ENCODE measurements at places on chromosomes 13 and 19. TPM values are rescaled to one million over a fixed set of nuclear protein-coding genes. Genes with fewer than 3 reads are reported as not detected.
A peak's percentile ranks its signal among the peaks of the same experiment; 100 is the strongest.

DNA sequence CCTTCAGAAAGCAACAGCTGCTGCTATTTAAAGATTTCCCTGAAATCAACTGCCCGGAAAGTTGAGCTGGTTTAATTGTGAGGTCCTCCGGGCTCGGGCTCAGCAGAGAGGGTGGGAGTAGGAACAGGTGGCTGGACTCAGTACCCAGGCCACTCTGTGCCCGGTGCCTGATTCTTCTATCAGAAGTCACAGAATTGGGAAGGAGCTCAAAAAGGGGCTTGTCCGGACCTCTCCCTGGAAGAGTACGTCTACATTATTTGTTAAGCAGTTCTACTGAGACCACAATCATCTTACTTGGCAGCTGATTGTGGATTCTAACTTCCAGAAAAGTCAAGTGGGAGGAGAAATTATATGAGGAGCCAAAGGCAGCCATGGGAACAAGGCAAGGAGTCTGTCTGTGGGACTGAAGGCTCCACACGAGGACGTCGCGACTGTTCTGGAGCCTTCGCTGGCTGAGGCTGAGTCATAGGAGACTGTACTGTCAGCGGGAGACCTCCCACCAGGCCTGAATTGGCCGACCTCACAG lies 91.7 kb upstream of the ANKRD10 start:
- DNase-seq: peak; percentile 23

DNA sequence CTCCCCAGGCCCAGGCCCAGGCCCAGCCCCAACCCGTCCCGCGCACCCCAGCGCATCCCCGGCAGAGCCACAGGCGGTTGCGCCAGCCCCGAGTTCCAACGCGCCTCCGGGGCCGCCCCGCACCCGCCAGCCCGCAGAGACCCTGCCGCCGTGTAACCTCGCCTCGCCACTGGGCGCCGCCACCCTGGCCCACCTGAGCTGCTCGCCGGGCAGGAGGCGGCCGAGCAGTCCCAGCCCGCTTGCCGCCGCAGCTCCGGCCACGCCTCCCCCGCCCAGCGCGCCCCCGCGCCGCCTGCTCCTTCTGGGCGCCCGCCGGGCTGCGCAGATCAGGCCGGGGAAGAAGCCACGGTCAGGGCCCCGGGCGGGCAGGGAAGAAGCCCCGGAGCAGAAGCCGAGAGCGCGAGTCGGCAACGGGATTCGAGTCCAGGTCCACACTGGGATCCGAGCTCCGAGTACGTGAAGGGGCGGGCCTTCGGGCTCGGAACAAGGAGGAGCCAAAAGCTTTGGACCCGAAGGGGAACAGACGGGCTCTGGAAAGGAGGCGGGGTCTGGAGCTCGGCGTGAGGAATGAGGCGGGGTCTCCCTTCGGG lies at the start of gene MBOAT7:
Gene MBOAT7, minus strand, starts transcription at position 436 of the 590 bp plus-strand sequence. CDS start 1,072 bp downstream, outside the sequence.
- no peak for DNase-seq

GRCh38 chr13:20209948-20210347 lies 17.2 kb upstream of the GJB2 start:
- peak; percentile 76 for DNase-seq

DNA sequence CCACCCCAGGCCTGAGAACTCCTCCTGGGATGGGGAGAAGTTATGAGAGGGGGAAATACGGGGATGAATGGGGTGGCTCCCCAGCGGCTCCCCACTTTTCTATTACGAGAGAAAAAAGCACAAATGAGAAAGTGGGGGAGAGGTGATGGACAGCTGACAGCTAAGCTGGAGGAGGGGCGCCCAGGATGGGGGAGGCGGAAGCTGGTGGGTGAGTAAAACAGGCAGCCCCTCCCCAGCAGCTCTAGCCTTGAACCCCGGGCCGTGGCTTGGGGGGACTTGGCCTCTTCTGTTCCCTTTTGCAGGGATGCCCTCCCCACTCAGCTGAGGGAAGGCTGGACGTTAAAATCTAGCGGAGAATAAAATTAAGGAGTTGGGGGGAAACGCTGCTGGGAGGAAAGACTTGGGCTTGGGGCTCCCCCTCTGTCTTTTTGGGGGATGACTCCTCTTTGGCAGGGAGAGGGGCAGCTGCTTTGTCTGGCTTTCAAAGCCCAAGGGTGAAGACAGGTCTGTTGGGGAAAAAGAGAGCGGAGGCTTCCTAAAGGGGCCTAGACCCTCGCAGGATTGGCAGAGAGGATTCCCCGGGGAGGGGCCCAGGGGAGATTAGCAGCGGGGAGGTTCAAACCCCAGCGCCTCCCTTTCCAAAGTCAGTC lies 1.4 kb upstream of the SAMD1 start:
- DNase-seq: no peak

DNA sequence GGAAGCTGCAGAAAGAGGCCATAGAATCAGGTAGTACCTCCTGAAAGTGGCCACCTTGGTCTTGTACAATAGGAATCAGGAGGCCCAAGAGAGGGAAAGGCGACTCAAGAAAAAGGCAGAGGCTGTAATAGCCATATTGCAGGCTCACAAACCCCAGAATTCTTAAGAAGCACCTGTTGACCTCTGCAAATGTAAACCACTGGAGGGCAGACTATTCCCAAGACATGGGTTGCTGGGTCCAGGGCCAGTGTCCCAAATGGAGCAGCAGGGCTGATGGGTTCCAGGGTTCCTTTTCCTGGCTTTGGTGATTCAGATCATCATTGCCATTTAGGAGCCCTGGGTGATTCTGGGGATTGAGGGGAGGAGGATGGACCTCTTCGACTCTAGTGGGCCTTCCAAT lies 167.6 kb downstream of the B3GLCT start:
- DNase-seq: no peak

DNA sequence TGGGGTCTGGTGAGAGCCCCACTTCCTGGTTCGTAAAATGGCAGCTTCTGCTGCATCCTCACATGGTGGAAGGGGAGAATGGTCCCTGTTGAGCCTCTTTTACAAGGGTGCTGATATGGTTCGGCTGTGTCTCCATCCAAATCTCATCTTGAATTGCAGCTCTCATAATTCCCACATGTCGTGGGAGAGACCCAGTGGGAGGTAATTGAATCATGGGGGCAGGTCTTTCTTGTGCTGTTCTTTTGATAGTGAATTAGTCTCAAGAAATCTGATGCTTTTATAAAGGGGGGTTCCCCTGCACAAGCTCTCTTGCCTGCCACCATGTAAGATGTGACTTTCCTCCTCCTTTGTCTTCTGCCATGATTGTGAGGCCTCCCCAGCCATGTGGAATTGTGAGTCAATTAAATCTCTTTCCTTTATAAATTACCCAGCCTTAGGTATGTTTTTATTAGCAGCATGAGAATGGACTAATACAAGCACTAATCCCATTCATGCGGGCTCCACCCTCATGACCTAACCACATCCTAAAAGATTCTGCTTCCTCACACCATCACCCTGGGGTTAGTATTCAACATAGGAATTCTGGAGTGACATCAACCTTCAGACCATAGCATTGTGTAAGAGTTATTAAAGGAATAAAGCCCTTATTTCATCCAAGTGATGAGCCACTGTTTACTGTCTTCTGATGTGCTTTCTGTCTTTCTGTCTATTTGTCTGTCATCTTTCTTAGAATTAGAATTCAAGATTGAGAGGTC lies 159.0 kb upstream of the IRS2 start:
- no peak for DNase-seq

DNA sequence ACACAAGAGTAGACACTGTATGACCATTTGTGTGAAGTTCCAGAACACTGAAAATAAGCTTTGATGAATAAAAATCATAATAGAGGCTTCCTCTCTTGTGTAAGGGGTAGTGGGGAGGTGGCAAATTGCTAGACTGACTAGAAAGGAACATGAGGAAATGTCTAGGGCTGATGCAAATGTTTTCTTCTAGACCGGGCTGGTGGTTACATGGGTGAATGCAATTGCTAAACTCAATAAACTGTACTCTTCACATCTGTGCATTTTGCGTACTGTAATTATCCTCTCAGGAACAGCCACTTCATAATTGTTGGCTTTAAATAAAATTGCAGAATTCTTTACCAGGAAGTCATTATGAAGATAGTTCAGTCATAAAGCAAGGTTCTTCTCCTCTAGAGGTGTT lies 5.2 kb upstream of the KBTBD7 start:
- DNase-seq: no peak

- no peak for DNase-seq
Observed at GRCh38 chr13:96963786-96964475, 30.3 kb downstream of the OXGR1 start.

GRCh38 chr13:66468656-66469055 lies 761.5 kb downstream of the PCDH9 start:
- DNase-seq: no peak

- DNase-seq: no peak
Observed at GRCh38 chr19:17405250-17406045, at the start of gene BST2. Gene BST2, minus strand, starts transcription at chr19:17405630. Its CDS starts 55 bp downstream, at chr19:17405575.

- no peak for DNase-seq
Observed at GRCh38 chr13:36965767-36966166, 33.4 kb downstream of the ALG5 start.

DNA sequence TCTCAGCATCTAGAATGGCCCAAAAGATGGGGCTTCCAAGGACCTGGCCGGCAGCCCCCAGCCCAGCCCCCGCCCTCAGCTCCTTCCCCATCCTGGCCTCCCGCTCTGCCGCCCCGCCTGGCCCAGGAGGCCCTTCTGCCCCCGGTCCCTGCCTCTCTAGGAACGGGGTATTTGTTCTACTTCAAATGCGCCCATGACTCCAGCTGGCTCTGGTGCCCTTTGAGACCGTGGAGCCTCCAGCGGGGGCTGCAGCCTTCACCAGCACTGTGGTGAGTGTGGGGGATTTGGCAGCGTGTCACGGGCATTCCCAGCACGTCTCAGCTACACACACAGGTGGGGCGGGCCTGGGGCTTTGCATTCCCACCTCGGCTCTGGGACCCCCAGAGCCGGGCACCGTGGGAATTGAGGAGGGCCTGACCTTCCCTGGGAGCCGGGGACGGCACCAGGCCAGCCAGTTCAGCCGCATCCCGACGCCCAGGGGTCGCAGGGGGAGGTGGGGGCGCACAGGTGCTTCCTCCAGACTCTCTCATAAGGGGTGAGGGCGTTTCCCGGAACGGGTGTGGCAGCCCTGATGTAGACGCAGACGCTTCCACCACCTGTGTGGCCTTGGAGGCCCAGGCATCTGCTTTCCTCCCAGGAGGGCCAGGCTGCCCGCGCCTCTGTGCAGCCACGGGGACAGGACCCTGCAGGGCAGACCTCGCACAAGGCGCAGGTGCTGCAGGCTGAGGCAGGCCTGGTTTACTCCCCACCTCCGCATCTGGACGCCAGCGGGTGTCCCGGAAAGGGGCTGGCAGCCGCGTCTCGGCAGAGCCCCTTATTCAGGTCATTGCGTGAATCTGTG lies 947 bp downstream of the ATP4B start:
- no peak for DNase-seq

GRCh38 chr19:9149997-9150396 lies 9.8 kb downstream of the ZNF317 start:
- no peak for DNase-seq

- DNase-seq: peak; percentile 88
Observed at GRCh38 chr13:31160857-31161556, 697 bp downstream of the HSPH1 start.

DNA sequence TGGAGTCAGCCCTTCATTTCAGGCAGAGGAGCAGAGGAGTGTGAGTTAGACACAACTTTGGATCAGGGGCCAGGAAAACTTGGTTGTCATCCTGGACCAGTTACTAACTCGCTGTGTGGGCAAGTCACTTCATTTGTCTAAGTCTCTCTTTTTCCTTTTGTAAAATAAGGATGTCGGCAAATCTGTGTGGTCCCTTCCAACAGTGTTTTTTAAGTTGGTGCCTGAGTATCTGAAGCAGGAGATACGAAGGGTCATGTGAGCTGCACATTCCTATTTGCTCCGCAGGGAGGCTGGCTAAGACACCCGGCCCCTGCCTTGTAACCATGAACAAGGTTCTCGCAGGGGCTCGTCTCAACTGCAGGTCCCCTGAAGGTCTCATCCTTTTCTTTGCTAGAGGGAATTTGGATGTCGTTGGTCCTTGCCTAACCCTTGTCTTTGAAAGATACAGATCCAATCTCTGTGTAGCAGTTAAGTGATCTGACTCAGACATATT lies 64.3 kb downstream of the LRCH1 start:
- DNase-seq: no peak

- no peak for DNase-seq
Observed at GRCh38 chr13:54934121-54934520, 1905.5 kb downstream of the OLFM4 start.

DNA sequence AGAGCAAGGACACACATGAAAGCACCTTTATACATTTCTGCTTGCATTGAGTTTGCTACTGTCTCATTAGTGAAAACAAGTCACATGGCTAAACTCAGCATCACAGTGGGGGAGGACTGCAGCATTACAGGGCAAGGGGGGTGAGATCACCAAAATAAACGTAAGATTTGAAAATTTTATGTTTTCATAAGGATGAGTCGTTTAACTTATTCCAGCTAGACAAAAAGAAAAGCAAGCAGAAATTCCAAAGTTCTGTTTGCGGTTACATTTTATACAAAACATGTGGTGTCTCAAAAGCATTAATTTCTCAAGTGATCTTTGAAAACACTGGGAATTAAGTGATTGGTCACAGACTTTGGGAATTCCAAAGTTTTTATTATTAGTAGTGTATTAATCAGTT lies 261.4 kb upstream of the RXFP2 start:
- no peak for DNase-seq

GRCh38 chr13:75357576-75358289 lies 124.2 kb downstream of the TBC1D4 start:
- DNase-seq: peak; percentile 88

DNA sequence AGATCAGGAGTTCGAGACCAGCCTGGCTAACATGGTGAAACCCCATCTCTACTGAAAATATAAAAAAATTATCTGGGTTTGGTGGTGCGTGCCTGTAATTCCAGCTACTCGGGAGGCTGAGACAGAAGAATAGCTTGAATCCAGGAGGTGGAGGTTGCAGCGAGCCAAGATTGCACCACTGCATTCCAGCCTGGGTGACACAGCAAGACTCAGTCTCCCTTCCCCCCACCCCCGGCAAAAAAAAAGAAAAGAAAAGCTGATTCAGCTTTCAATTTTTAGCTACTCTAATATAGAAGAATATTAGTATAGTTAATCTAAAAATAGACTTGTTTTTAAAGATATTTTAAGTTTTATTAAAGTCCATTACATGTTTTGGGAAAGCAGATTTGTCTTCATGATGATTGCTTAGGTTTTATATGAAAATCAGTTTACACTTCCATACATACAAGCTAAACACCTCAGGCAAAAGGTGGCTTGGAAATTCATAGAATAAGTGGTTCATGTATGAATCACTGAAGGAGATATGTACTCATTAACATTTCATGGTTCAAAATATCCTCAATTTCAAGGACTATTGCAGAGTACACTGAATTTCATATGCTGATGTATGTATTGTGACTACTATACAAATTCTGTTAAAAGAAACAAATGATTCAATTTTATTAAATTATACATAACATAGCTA lies 165.2 kb downstream of the TDRD3 start:
- no peak for DNase-seq

CD320 gene
- polyA plus RNA-seq: 131 TPM

PKN1 gene
- 287 TPM for polyA plus RNA-seq

KLK6 gene
- 108 TPM for polyA plus RNA-seq

SSC5D gene
- 2.6 TPM for polyA plus RNA-seq

RTBDN gene
- 20.0 TPM for polyA plus RNA-seq

CYP4F12 gene
- 0.73 TPM for polyA plus RNA-seq

TYROBP gene
- 45.3 TPM for polyA plus RNA-seq

MEGF8 gene
- 36.5 TPM for polyA plus RNA-seq

GNG7 gene
- 32.9 TPM for polyA plus RNA-seq
